ENCODE measurements at places on chromosomes 2 and 18.

GRCh38 chr2:148273158-148273691 is 252.3 kb downstream of the MBD5 start:
- DNase-seq = no peak

DNA sequence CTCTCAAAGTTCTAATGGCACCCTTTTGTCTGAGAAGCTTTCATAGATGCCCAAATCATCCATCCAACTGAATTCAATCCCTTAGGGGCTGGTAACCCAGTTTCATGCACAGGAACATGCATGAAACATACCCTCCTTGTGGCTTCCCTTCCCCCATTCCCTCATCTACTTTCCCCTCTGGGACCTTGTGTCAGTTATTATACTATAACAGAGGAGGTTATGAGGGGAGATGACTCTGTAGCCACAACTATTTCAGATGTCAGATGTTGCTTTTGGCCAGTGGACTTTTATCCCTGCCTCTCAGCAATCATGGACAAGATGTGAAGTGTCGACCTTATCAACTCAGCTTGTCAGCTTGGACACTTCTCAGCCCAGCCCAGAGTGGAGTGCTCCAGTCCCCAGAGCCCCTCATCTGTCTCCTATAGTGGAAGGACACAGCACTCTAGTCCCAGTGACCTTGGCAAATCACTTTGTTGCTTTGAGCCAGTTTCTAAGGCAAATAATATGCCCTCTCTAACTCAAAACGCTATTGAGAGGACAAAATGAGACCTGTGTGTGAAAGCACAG is 8.4 kb downstream of the DHRS9 start:
- DNase-seq = no peak

- DNase-seq = peak; percentile 27
Observed at GRCh38 chr2:234879671-234880455, 72.0 kb upstream of the SH3BP4 start.

- DNase-seq = no peak
Observed at GRCh38 chr18:76985951-76986236, 146.7 kb downstream of the MBP start.

DNA sequence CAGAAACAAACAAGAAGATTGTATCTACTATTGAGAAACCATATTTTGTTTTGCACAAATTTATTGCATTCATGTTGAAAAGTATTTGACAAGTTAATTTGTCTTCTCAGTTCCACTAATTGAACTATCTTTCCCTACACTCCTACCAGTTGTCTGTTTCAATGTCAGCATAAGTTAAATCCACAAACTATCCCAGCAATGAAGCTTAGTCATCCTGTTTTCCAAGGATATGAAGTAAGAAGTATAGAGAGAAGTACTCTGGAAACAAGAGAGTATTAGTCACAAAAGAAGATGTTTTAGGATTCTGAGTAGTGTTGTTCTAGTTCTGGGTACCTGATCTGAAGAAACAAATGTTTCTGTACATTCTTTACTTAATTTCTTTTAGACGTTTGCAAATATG is 261.6 kb upstream of the ZNF804A start:
- peak; percentile 30 for DNase-seq

GRCh38 chr2:241935314-241935713 is 65.8 kb downstream of the RTP5 start:
- DNase-seq = no peak

DNA sequence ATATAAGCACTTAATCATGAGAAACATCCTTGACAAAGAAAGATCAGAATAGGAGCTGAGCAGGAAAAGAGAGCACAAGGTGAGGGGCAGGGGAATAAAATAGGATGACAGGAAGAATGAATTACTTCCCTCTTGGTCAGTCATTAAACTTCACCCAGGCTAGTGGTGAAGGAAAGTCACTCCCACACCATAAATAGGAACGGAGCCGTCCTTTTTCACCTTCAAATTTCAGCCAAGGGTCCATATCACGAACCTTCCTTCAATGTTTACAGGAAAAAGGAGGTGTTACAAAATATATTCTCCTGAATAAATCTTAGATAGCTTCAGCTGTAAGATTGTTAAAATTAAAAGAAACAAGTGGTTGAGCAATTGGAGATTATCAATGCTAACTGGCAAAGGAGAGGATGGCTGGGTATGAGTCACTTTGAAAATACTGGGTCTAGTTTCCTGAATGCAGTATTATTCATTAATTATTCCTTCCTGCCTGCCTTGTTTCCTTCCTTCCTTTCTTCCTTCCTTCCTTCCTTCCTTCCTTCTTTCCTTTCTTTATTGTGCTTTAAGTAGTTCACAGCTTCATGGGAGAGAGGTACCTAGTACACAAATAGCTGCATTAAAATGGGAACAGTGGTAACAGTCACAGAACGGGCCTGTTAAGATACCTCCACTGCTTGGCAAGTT is 292.3 kb upstream of the ID2 start:
- DNase-seq = no peak

- peak; percentile 56 for DNase-seq
Observed at GRCh38 chr2:13821255-13821880, 811.1 kb upstream of the LRATD1 start.

GRCh38 chr2:164910101-164910899 is 45.0 kb downstream of the SLC38A11 start:
- DNase-seq = peak; percentile 84

DNA sequence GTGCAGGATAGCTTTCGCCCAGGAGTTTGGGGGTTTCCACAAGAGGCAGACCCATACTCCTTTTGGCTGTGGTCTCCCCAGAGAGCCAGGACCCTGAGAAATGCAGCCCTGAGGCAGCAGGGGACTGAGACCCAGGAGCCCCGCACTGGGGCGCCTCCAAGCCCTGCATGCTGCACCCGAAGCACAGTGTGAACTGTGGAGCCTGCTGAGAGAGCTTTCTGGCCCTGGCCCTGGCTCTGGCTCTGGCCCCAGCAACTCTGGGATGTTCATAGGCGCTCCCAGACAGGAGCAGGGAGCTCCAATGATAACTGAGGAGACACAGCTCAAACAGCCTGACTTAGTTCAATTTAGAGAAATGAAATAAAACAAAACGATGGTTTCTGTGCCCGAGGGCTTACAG is 96.4 kb upstream of the TEX51 start:
- DNase-seq = no peak

DNA sequence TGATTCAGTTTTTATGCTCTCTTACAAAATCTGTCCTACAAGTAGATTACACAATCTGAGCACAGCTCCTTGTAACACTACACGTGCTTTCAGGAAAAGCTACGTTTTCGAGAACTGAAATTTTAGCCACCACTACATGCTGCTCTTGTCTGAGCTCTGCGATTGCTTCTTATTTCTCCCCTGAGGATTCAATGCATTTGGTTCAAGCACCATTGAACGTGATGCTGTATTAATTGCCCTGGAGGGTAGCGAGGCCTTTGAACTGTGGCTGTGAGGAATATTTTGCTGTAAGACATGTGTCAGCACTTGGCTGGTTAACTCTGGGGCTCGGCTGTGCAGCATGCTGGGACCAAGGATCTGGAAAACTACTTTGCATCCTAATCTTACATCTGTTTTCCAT is 405.8 kb downstream of the EPHA4 start:
- no peak for DNase-seq

DNA sequence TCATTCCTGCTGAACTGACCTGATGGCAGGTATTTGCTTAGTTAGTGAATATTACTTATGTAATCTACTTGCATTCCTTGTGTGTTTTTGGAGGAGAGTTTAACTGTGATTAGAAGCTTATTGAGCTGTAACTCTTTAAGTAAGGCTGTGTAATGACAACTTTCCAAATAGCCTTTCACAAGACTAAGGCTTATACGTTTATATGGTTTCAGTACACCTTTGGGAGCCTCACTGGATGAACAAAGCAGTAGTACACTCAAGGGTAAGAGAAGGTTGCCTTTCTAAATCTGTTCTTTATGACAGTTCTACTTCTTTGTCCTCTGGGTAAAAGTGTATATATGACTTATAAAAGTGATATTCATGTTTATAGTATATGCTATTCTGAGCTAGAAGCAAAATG is 4.3 kb downstream of the ITPRID2 start:
- DNase-seq = no peak

DNA sequence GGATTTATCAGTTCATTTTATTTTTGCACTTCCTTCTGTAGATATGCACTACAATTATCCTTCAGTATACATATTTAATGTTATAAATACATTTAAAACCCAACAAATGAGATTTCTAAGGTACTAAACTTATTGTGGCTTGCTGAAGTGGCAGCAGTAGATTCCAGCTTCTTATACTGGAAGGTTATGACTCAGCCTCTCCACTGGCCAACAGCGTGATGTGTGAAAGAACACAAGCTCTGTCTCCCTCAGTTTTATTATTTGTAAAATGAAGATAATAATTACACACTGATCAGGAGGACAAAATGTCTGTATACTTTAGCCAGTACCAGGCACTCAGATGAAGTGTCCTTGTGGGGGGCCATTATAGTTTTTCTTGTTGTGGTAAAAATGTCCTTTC is 1147.1 kb downstream of the CNTNAP5 start:
- DNase-seq = peak; percentile 1

Measured in epithelial cell of esophagus (primary cell).